Activated naive CD8-positive, alpha-beta T cell treated with anti-CD3 and anti-CD28 coated beads, Interleukin-2, amount 10 ng/mL, durations not matched to agents 7 days and 5 days (primary cell): ENCODE measurements at places on chromosomes 4 and X. TPM values are rescaled to one million over a fixed set of nuclear protein-coding genes. Genes with fewer than 3 reads are reported as not detected.

Gene UGT8
- total RNA-seq, result not detected

Gene SPANXN1
- not detected for total RNA-seq

Gene EPHA5
- total RNA-seq, result not detected

Gene MAGEA12
- not detected for total RNA-seq

Gene ANXA10
- total RNA-seq, result not detected

Gene SPACA5
- total RNA-seq, result not detected

Gene MCF2
- 0.99 TPM for total RNA-seq

Gene HUWE1
- total RNA-seq, result 219 TPM

Gene PPARGC1A
- total RNA-seq, result not detected

Gene SEC24D
- total RNA-seq, result 26.2 TPM

Gene RPS6KA6
- total RNA-seq, result not detected

Gene N4BP2
- total RNA-seq, result 33.5 TPM

Gene ATP2B3
- total RNA-seq, result not detected

Gene S100G
- total RNA-seq, result not detected

Gene DCX
- total RNA-seq, result not detected

Gene NPFFR2
- total RNA-seq, result not detected

Gene ADGRG4
- not detected for total RNA-seq

Gene DDIT4L
- total RNA-seq, result not detected
